ENCODE measurements at places on chromosomes 12 and 14.
A peak's percentile ranks its signal among the peaks of the same experiment; 100 is the strongest.

DNA sequence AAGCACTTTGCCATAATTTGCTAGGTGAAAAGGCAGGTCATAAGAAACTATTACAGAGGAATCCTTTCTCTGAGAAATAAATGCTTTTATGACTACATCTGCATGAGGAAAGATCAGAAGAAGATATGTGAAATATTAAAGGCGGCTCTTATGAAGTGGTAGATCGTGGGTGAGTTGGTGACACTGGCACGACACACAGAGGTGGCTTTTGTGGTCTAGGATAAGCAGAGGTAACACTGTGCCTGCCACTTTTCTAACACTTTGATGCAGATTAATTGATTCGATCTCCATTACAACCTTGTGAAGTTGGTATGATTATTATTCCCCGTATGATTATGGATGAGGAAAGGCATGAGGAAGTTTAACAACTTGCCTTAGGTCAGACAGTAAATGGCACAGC is 60.0 kb upstream of the ELK3 start:
- DNase-seq = no peak

DNA sequence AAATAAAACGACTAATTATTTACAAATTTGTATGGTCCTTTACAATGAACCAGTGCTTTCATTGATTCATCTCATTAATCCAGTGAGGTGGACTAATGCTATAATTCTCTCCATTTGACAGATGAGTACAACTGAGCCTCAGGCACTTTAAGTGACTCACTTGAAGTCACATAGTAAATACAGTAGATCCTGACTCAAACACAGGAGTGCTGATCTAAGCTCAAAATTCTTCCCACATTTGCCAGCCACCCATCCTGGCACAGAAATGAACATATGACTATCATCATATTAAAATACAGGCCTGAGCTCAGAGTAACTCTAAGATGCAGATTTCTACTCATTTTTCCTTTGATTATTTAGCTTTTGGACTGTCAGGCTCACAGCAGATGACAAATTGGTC is 30.6 kb downstream of the SLC16A7 start:
- no peak for DNase-seq

DNA sequence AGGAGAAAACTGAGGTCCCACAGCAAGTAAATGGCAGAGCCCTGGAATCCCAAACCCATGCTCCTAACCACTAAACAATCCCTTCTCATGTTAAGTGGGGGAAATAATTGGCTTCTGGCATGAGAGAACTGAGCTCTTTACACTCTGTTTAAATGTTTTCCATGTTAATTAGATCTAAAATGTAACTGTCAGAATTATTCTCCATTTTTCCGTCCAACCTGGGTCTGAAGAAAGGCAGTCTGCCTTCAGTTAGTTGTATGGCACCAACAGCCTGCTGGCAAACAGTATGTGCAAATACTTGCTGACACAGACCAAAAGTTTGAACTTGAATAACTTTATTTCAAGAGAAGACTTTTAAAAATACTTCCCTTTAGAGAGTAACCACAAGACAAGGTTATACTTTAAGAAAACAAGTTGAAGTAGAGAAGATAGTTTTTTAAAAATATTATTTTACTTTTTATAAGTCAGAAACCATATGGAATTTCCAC is 59.7 kb downstream of the E2F7 start:
- no peak for DNase-seq

- DNase-seq = no peak
Measured at GRCh38 chr14:92540472-92541048, 27.0 kb downstream of the RIN3 start.

GRCh38 chr14:31122098-31122611 is 85.4 kb downstream of the HECTD1 start:
- DNase-seq = no peak

GRCh38 chr12:52139579-52140062 is 52.2 kb downstream of the KRT80 start:
- no peak for DNase-seq

DNA sequence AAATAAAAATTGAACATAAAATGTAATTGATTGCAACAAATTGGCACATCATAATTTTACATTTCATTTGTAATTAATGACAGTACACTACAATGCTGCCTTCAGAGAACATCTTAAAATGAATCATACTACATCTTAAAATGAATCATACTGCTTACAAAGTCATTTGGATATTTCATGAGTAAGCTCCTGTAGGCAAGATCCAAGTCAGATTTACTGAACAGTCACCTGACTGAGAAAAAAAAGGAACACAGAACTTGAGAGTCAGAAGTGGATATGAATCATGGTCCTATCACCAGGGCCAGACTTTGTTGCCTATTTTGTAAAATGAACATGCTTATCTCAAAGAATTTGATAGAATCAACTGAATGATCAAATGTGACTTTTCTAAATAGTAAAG is 32.7 kb upstream of the FBLN5 start:
- no peak for DNase-seq

DNA sequence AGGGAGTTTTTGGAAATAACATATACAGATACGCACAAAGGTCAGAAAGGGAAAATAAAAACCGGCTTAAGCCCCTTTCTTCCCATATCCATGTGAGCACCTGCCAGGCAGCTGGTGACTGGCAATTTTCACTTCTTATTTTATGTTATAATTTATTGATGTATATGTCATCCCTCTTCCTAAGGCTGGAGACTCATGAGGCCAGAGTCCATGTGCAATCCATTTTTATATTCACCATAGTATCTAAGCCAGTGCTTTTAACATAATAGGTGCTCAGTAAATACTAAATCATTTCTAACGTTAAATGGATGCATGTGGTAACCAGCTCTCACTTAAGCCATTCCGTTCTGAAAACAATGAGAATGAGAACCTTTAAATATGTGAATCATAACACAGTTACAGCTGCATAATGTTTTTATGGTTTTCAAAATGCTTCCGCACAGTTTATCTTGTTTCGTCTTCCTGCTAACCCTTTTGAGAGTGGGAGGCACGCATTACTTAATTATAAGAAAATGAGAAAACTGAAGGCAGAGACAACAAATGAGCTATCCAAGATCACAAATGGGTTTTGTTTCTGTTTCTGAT is 178.3 kb downstream of the CACNA1C start:
- no peak for DNase-seq

DNA sequence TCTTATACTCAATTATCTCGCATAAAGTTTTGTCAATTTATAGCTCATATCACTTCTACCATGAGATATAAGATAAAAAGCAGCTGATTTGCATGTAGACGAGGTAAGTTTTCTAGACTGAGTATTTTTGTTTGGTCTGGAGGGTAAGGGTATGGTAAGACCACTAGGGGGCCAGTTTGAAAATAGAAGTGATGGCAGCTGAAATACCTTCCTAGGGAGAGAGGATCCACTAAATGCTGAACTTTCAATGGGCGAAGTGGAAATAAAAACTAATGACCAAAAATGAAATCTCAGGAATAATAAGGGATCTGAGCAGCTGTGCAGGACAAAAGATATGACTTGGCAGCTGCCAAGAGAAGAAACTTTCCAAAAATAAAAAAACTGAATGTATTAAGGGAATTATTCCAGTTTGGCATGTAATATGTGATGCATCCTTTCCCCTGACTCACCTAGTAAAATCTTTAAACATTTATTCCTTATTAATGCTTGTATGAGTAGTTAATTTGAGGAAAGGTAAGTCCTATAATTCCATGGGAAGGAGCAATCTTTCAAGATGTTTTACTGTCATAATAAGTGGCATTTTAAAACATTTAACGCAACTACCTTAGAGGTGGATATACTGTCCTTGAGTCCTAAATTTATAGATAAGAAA is 754.5 kb downstream of the C12orf50 start:
- DNase-seq = peak; percentile 11

GRCh38 chr14:95137164-95137803 is 20.0 kb downstream of the DICER1 start:
- no peak for DNase-seq

GRCh38 chr12:72273851-72274351 is 1.7 kb downstream of the TRHDE start:
- DNase-seq = peak; percentile 59

DNA sequence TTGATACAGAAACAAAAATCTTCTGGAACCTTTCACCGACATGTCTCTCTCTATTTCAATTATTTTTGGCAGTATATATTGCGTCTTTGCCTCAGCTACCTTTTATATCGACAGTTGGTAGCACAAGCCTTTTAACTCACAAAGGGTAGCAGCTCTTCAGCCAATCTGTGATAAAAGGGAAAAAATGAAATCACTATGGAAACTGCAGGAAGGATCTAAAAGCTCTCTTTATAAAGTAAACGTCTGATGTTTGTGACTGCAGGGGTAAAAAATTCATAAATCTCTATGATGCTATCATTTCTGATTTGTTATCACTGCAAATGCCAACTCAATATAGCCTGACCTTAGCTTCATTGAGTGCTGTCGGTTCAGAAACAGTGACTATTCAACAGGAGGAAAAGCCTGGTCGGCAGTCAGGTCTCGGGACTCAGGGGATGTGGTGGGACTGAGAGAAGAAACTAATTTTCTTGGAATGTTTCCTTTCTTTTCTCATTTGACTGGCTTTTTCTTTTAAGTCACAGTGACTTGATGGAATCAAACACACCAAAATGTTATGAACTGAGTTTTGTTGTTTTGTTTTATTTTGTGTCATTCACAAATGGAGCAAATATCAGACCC is 5.9 kb upstream of the RMST start:
- no peak for DNase-seq

DNA sequence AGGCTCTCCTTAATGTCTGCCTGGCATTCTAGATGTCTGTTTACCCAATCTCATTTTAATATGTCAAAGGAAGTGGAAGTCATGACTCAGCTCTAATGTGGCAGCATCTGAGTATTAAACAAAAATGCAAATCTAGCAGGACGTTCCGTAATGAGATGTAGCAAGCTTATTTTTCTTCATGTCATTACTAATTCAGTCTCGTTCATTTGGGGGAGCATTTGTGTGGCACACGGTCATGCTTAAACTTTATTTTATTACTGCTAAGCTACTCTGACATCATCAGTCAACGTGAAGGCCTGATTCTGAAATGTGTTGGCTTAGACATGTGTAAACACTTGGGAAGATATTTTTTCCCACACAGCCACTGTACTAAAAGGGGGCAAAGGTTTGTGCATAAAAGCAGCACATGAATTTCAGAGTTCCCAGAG is 326.7 kb upstream of the TMPO start:
- no peak for DNase-seq

- no peak for DNase-seq
Measured at GRCh38 chr12:105451211-105451610, 120.7 kb downstream of the C12orf75 start.

- peak; percentile 14 for DNase-seq
Measured at GRCh38 chr14:33836203-33836899, 114.5 kb downstream of the EGLN3 start.

- DNase-seq = peak; percentile 64
Measured at GRCh38 chr12:91326058-91327027, 143.7 kb upstream of the DCN start.

GRCh38 chr14:38003746-38004609 is 203.7 kb upstream of the SSTR1 start:
- no peak for DNase-seq

DNA sequence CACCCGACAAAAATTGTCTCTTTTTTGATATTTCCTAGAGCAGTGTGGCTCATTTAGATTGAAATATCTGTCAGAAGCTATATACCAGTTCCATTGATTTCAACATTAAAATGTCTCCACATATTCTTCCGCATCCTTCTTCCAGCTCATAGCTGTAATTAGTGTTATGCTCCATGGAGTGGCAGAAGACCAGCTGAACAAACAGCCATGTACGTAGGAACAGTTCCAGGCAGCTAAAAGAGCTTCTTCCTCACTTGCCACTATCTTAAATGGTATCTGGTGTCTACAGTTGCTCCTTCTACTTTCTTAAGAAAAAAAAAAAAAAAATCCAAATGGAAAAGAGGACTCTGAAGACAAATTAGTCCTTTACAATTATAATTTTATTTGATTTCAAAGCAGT is 848.0 kb downstream of the DIO2 start:
- no peak for DNase-seq

DNA sequence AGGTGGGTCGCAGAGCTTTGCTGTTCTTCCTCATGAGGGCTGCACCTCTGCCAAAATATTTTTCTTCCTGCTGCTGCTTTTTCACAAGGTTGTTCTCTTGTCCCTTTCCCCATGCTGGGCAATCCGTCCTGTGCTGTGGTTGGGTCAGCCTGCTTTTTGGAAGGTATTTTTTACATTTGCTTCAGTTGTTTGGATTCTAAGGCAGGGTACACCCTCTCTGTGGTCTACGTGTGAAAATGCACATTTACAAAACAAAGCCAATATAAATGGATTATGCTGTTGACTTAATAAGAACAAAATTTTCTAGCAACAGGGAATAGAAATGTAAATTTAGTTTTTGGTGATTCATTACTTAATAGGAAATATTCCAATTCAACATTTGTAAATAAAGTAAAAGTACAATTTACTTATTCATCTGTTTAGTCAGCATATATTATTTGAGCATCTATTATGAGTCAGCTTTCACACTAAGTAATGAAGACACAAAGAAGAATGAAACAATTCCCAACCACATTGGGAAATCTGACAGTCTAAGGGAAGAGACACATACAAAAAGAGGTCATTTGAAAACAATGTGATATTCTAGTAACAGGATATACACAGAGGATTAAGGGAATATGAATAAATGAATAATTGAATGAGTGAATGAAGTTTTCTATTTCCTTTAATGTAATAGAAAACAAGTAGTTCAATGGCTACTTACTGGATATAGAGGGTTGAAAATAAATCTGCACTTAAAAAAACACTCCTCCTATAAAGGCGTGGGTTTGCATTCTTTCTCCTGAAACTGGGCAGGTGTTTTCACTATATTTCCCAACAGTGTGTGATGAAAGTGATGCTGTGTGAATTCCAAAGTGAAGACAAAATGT is 94.6 kb upstream of the PRICKLE1 start:
- DNase-seq = no peak

DNA sequence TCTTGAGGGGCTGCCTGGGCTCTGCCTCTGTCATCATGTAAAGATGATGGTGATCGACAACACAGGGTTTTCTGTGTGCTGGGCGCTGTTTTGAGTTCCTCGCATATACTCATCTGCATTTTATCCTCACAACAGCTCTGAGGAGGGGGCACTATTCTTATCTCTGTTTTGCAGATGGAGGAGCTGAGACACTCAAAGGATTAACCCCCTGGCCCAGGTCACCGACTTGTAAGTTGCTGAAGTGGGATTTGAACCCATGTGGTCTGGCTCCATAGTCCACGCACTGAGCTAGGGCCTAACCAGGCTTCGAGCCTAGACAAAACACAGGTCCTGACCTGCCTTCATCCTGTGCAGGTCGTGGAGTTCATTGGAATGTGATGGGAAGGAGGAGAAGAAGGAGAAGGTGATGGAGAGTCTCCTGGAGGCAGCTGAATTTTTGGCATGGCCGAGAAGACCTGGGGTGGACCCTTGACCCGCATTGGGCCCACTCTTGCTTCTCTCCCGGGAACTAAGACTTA is 140.0 kb downstream of the ASCL4 start:
- no peak for DNase-seq

- DNase-seq = no peak
Measured at GRCh38 chr14:94373708-94374107, 14.7 kb downstream of the SERPINA1 start.

- no peak for DNase-seq
Measured at GRCh38 chr12:91225316-91225715, 42.7 kb upstream of the DCN start.
